Stimulated activated CD4-positive, alpha-beta T cell treated with anti-CD3 and anti-CD28 coated beads, Interleukin-15, amount 100 ng/mL, for 1 hour (primary cell): ENCODE measurements at places on chromosomes 6 and 20.

GRCh38 chr20:33328157-33329137 is 45.4 kb downstream of the BPIFB1 start:
- DNase-seq: no peak

- DNase-seq: no peak
These were observed 4.6 kb upstream of the EDEM2 start for GRCh38 chr20:35151736-35152135.

DNA sequence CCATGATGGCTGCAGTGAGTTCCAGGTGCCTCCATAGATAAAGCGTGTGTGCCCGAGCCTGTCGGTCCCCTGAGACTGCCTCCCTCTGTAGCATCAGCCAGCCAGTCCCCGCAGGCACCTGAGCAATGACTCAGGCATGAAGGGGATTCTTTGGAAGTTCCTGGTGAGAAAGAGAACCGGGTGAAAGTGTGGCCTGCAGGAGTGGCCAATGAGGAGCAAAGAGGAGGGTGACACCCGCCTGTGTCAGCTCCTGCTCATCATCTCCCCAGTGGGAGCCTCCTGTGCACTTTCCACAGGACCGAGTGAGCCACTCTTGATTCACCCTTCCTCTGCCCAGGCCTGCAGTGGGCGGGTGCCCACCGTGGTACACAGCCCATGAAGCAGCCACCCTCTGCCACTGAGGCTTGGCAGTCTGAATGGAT is 71.2 kb upstream of the PTPN1 start:
- DNase-seq: no peak

GRCh38 chr6:37607944-37608343 is 89.7 kb downstream of the MDGA1 start:
- no peak for DNase-seq

- no peak for DNase-seq
These were observed 535.0 kb downstream of the CD83 start for GRCh38 chr6:14652536-14652935.

- DNase-seq: no peak
These were observed 25.8 kb downstream of the ROS1 start for GRCh38 chr6:117399924-117400323.

- no peak for DNase-seq
These were observed 98.8 kb upstream of the NRN1 start for GRCh38 chr6:6105472-6106036.

DNA sequence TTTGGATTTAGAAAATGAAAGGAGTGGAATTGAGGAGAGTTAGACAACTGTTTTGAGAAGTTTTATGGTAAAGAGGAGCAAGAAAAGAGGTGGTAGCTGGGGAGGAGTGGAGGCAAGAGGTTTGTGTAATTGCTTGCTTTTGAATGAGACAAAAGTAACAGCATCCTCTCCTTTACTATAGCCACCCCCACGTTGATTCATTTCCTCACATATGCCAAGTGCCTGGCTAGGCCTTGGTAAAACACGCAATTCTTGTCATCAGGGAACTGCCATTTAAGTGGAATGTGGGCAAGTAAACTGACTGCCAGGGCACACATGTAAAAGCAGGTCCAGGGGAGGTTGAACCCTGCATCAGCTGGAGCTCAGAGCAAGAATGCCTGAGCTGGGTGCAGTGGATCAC is 4.1 kb downstream of the MTRES1 start:
- DNase-seq: no peak

- no peak for DNase-seq
These were observed at the start of gene SOX18 for GRCh38 chr20:64049060-64049877. Gene SOX18, minus strand, starts transcription at chr20:64049639. Its CDS starts 123 bp downstream, at chr20:64049516.

DNA sequence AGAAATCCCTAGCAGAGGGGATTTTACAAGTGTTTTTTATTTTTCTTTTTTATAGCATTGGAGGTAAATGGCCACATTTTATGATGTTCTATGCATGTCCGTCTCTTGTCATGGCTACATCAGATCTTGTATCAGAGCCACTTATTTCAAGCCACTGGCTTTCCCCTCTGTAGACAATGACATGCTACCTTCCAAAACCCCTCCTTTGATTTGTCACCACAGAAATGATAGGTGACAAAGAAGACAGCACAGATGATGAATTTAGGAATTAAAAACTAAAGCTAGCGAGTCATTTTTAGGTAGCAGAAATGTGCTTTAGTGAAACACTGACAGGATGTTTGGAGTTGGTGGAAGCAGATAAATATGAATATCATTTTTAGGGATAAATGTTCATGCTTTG is 20.8 kb downstream of the PLCB1 start:
- DNase-seq: no peak

GRCh38 chr6:154408891-154409500 is 52.4 kb upstream of the IPCEF1 start:
- DNase-seq: no peak

GRCh38 chr6:25715794-25716193 is 38.7 kb upstream of the SLC17A4 start:
- no peak for DNase-seq

GRCh38 chr20:1377984-1378734 is 14.7 kb downstream of the FKBP1A start:
- no peak for DNase-seq

DNA sequence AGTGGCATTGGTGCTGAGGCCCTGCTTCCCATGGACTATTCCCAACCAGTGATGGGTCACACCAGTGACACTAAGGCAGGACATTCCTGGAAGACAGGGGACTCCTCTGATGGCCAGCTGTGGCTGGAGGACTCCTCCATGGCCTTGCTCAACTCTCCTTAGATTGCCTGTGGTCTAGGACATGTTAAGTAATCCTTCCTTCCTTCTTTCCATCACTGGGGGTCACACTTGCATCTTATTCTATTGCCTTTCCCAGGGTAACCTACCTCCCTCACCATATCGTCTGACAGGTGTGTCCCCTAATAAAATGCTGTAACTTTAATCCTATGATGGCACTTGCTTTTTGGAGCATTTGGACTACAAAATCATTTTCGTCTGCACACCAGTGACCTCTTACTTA is 24.5 kb upstream of the HLA-A start:
- no peak for DNase-seq

GRCh38 chr6:121876721-121877120 is 441.3 kb downstream of the GJA1 start:
- no peak for DNase-seq

DNA sequence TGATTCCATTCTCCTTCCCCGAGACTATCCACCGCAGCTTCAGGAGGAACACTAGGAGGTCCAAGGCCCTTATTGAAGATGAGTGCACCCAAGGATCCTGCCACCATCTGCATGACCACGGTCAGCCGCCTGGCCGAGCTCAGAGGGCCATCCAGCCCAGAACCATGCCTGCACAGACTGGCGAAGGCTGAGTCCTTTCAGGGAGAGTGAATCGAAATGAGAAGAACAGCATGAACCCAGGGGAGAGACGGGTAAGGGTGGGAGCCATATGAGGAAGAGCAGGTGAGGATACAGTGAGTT is 26.3 kb downstream of the SERPINB6 start:
- DNase-seq: no peak

GRCh38 chr6:99011151-99011550 is 63.4 kb upstream of the FBXL4 start:
- DNase-seq: no peak

DNA sequence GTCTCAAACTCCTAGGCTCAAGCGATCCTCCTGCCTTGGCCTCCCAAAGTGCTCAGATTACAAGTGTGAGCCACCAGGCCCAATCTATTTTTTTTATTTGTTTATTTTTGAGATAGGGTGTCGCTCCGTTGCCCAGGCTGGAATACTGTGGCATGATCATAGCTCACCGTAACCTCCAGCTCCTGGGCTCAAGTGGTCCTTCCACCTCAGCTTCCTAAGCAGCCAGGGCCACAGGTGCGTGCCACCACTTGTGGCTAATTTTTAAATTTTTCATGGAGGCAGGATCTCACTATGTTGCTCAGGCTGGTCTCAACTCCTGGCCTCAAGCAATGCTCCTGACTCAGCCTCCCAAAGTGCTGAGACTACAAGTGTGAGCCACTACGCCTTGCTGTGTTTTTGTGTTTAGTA is 9.8 kb downstream of the KIF3B start:
- no peak for DNase-seq

GRCh38 chr20:4369798-4370124 is 351.9 kb upstream of the PRND start:
- DNase-seq: no peak

DNA sequence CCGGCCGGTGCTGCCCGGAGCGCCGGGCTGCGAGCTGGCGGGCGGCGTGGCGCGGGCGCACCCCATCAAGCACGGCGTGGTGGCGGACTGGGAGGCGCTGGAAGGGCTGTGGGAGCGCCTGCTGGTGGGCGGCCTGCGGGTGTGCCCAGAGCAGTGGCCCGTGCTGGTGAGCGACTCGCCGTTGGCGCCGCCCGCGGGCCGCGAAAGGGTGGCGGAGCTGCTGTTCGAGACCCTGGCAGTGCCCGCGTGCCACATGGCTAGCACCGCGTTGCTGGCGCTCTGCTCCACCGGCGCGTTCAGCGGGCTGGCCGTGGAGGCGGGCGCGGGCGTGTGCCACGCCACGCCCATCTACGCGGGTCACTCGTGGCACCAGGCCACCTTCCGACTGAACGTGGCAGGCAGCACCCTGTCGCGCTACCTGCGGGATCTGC is 517 bp downstream of the ACTL10 start:
- DNase-seq: no peak

DNA sequence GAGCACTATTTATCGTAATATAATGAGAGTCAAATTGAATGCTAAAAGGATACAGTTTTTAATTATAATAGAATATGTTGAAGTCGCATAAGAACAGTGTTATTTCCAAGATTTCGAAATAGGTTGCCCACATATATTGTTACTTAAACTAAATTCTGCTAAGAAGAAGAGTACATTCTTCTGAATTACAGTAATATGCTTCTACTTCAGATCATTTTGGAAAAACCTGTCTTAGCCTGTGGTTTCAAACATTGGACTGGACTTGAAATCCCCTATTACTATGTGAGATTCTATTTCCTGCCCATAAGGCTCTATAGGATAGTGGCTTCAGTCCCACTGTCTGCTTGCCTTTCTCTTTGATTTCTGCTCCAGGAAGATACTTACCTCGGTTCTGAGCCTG is 137.2 kb downstream of the B3GAT2 start:
- DNase-seq: no peak

DNA sequence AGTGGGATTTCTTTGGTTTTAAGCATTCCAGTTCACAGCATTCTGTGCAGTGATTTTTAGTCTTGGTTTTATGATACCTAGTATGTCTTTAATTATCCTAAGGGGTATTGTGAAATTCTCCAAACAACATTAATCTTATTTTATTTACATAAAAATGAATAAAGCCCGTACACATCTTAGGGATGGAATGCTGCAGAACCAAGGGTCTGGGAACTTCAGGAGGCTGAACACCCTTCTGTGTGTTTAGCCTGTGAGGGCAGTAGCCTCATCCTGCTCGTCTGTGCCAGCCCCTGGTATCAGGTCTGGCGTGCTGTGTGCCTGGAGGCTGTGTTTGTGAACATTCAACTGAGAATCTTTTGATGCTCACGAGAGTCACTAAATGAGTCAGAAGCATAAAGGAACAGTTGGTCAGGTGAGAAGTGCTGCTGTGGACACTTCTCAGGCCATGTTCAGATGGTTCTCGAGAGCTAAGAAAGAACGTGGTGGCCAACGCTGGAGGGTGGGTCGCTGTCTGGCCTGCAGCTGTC is 25.2 kb upstream of the C20orf204 start:
- no peak for DNase-seq

DNA sequence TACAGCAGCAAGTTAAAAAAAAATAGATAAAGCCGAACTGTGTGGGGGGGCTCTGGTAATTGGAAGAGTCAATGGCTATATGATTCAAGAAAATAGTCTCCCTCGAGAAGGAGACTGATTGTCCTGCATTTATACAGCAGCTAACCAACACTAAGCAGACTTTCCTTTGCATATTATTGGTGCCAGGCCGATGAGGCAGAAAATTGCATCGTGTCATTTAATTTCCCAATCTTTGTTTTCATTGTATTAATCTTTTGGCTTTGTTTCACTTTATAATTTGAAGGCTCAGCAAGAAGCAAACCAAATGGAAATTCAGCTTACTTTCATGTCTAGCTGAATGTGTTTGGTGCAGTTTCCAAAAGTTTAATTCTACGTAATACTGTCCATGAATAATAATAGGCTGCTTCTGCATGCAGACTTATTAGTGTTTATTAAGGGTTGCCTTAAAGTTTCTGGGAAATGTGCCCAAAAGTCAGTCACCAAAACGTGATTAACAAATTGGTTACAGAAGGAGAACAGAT is 258.5 kb downstream of the HACE1 start:
- no peak for DNase-seq

- no peak for DNase-seq
These were observed 11.7 kb downstream of the RSPO4 start for GRCh38 chr20:990293-990959.

- DNase-seq: no peak
These were observed 118.3 kb upstream of the FBXL4 start for GRCh38 chr6:99066044-99066443.

DNA sequence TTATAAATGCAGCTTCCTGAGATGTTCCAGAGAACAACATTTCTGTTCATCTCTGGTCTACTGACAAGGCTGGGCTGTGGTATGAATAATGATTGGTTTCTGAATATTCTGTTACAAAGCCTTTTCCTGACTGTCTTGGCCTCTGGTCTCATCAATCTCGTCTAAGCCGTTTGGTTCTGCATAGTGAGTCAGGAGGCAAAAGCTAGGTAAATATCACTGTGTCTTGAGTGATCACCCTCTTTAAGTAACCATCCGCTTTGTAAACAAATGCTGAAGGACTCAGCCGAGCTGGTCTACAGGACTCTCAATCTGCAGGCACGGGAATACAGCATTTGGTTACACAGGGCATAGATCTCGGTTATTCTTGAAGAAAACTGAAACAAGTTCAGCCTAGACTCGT is 511.9 kb downstream of the KIF16B start:
- no peak for DNase-seq

GRCh38 chr6:149389509-149390297 is 10.4 kb upstream of the SUMO4 start:
- DNase-seq: no peak

DNA sequence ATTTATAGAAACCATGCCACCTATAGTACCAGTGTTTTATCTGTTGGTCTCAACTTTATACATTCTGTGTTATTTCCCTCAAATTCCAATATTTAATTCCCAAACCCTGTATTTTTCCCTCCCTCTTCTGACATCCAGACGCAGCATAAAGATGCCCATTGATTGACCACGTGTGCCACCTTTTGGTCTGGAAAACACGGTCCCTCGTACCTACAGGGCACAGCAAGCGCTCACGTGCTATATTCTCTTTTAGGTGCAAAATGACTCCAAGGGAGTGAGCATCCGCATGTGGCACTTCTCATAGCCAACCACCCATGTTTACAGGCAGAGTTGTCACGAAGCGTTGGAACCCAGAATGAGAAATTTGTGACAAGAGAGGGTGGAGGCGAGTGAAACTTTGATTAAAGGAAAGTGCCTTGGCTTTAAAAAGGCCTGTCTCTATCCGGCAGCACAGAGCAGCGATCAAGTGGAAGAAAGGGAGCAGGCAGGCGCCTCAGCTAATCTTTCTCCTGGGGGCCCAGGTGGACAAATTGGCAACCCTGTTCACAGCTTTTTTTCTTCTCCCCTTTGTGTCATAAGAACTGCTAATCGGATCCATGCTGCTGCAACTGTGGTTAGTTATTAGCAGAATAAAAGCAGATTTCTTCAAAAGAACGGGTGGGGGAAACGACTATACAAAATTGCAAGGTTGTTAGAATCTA is 225.9 kb downstream of the TMEM242 start:
- DNase-seq: no peak

GRCh38 chr6:39296745-39297640 is 17.2 kb downstream of the KCNK17 start:
- no peak for DNase-seq

GRCh38 chr6:1491591-1492319 is 102.4 kb downstream of the FOXF2 start:
- DNase-seq: no peak

GRCh38 chr6:38213251-38213658 is 393.7 kb downstream of the ZFAND3 start:
- DNase-seq: no peak
